ENCODE measurements at places on chromosomes 6 and 20.

GRCh38 chr6:5667737-5668136 is 339.0 kb downstream of the NRN1 start:
- no peak for DNase-seq

DNA sequence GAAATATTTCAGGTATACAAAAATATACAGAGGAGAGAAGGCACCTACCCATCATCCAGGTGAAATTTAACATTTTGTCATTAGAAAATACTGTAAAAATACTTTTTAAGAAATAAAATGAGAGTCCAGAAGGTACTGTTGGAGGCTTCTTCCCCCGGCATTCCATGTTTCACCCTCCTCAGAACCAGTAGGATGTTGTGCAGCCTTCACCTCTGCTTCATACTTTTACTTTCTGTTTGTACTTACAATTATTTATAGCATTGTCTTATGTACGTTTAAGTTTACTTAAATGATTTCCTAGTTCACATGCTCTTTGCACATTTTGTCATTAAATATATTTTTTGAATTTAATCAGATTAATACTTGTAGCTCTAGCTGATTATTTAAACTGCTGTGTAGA is 30.9 kb downstream of the TMEM200A start:
- no peak for DNase-seq

GRCh38 chr20:33803921-33804337 is 7.2 kb upstream of the CHMP4B start:
- DNase-seq, result no peak

- DNase-seq, result no peak
Observed at GRCh38 chr20:21522481-21523280, 8.8 kb upstream of the NKX2-2 start.

DNA sequence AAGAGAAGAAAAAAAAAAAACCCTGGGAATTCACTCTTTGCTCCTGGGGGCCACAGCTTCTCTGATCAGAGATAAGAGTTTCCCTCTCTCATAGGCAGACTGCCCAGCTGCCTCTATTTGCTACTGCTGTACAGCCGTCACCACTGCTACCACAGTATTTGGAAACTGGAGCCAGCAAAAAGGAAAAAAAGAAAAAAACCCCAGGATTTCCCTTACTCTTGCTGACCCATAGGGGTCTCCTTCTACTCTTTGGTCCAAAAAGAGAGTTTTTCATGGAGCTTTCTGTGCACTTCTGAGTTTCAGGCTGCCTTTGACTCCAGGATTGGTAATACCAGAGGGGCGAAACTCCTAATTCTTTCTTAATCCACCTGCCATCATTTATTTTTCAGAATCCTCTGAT is 89.7 kb downstream of the MDGA1 start:
- DNase-seq, result no peak

DNA sequence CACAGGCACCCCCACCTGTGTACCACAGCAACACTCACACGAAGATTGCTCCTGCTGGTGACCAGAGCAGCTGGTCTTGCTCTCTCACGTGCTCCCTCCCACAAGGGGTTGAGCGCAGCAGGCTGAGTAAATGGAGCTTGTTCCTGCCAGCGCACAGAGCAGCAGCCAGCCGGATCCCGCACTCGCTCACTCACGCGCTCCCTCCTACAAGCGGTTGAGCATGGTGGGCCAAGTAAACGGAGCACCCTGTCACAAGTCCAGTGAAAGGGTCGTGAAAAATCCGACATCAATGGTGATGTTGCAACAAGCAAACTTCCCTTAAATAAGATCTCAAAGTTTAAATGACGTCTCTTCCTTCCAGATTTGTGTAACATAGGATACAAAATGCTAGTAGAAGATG is 313.7 kb downstream of the FOXC1 start:
- DNase-seq, result no peak

GRCh38 chr20:46751856-46752255 is 42.4 kb downstream of the SLC2A10 start:
- no peak for DNase-seq

- no peak for DNase-seq
Observed at GRCh38 chr20:57760698-57761412, 51.0 kb upstream of the PMEPA1 start.

DNA sequence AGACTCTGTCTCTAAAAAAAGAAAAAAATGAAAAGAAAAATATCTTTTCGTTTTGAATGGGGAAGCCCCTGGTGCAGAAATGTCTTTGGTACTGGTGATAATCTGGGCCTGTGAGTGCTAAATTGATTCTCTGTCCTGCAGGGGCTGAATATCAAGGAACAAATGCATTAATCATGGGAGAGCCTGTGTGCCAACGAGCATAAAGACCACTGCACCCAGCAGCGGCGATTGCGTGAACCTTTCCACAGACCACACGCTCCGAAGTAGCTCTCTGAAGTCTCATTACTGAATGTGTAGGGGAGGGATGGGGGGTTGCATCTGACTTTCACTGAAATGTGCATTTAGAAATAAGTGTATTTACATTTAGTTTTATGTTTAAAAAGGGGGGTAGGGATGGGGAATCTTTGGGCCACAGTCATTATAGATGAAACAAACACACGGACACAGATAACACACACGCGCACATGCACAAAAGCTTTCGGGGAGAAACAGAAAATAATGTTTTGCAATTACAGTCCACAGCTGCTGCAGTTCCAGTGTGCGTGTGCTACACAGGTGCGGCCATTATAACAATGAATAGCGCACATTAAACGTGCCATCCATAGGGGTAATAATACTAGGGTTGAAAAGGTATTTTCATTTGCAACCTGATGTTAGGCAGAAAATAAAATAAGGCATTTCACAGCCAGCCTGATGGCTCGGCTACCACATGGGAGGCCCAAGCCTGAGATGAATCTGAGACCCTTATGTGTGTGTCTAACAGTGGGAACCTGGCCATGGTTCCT is 154.0 kb downstream of the MBOAT1 start:
- no peak for DNase-seq

DNA sequence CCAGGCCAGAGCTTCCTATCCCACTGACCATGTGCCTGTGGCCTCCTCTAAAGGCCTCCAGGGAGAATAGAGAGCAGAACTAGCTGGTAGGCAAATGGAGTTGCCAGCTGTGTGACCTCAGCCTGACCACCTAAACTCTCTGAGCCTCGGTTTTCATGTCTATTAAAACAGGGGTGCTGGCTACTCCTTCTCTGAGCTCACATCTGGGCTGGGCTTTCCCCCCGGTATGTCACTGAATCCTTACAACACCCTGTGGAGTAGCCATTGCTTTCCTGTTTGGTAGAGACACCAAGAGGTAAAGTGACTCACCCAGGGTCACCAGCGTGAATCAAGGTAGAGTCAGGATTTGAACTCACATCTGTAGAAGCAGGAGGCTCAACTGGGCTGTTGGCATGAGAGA is 132.1 kb downstream of the JPH2 start:
- no peak for DNase-seq

GRCh38 chr6:69179681-69180080 is 544.6 kb downstream of the ADGRB3 start:
- no peak for DNase-seq

GRCh38 chr20:50272030-50272723 is 81.5 kb downstream of the CEBPB start:
- no peak for DNase-seq

DNA sequence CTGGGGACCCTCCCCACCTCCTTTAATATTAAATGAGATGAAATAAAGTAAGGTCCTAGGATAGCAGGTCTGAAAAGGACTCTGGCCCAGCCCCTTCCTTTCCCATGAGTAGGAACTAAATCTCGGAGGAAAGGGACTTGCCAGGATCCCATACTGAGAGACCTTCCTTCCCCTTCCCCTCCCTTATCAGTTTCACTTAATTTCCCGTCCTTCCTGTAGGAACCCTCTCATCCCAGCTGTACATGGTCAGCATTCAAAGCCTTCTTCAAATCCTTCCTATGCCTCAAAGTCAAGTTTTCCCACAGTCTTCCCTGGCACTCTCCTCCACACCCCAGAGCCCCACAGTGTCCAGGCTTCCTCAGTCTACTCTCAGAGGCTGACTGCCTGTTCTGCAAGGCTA is 71.3 kb upstream of the MYL9 start:
- DNase-seq, result no peak

- DNase-seq, result no peak
Observed at GRCh38 chr6:152648105-152648504, 10.9 kb upstream of the SYNE1 start.

- DNase-seq, result no peak
Observed at GRCh38 chr6:34086558-34086957, 59.3 kb downstream of the GRM4 start.

DNA sequence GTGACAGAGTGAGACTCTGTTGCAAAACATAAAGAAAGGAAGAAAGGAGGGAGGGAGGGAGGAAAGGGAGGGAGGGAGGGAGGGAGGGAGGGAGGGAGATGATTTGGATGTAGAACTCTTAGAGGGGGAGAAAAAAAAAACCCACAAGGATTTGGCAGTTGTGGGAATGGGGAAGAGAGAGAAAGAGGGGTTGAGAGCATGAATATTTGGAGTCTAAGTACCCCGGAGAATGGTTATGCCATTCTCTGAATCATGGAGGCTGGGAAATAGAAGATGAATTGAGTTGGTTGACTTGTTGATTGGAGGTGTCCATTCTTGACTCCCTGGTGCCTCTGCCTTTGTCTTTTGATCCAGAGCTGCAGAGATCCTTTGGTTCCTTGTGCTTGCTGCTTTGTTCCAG is 35.7 kb downstream of the RALY start:
- DNase-seq, result no peak

DNA sequence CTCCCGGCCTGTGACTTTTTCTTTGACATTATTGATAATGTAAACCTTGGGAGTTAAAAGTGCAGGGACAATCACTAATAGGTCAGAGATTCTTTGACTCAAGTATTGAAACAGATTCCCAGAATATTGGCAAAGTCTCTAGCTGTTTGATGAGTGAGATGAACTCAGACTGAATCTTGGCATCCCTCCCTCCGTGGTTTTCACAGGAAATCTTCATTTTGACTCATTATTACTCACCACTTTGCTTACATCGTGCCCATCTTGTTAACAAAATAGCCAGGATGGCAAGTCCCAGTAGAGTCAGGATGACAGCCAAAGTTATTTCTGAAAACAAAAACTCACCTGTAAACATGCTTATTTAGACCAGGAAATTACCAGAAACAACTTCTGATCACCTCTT is 2.0 kb downstream of the TSBP1 start:
- no peak for DNase-seq

DNA sequence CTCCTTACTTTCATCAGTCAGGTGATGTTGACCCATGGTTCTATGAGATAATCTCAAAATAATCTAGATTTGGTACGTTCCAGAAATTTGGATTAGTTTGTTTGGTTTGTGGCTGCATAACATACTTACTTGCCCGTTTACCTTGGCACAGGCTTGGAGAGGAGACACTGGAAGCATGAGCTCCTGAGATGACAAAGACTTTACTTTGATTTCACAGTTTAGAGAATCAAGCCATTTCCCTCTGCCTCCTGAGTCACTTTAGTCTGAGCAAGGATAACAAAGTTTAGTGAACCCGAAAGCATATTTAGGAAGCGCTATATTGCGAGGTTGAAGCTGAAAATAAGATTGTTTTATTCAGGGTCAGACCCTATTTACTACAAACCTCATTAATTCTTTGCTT is 643.4 kb downstream of the QKI start:
- no peak for DNase-seq

- DNase-seq, result no peak
Observed at GRCh38 chr6:153564803-153565202, 433.7 kb upstream of the RGS17 start.

DNA sequence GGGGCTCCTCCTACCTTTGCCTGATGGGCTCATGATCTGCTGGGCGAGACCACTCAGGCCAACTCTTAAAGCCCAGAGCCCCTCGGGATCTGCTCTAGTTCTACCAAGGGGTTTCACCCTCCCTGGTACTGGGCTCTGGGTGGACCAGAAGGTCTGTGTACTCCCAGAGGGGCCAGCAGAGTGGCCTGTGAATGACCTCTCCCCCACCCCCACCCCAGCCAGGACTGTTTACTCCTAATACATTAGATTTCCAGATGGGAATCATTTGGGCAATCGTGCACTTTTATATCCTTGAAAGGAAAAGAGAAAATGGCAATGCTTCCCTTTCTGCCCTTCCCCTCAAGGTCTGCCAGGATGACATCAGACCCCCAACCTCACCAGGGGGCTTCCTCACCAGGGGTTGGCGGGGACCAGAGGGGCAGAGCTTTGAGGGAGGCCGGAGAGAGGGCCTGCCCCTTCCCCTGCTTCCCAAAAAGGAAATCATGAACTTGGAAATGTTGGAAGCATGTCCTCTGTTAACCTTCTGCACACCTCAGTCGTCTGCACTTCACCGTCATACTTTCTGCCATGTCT is 37.1 kb upstream of the PMEPA1 start:
- DNase-seq, result no peak

DNA sequence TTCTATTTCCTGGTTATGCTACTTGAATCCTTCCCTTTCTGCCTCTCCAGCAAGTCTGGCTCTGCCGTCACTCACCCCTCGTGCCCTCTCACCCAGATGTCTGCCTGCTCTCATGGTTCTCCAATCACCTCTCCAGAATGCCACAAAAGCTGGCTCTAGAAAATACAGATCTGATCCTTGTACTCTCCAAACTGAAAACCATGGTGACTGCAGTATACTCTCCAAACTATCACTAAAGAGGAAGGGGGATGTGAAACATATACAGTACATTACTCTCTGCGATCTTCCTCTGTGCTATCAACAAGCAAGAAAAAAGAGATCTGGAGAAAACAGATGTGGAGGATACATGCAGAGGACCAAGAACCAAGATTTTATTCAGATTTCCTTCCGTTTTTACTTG is 91.1 kb downstream of the ATXN1 start:
- DNase-seq, result no peak

DNA sequence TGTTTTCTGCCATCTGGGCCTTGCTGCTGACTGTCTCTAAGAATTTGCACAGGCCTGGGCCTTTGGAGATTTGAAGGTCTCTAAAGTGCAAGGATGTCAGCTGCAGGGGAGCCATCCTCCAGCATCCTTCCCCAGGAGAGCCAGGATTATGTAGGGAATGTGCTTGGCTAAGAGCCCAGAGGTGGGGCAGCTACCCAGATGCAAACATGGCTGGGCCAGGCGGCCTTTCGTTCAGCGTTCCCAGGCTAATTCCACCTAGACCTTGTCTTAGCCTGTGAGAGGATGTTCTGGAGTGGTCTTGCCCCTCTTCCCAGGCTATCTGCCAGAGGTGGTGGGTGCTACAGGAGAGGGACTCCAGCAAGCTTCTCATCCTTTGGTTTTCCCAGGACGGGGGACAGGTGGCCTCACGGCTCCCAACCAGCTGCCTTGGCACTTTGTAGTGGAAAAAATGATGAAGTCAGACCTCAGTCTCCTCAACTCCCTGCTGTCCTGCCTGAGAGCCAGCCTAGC is 7.7 kb upstream of the PTGIS start:
- DNase-seq, result no peak

- no peak for DNase-seq
Observed at GRCh38 chr6:155054491-155055250, 59.6 kb downstream of the TIAM2 start.
